T-helper 2 cell treated with Interferon-gamma antibody and Interleukin-4, amounts not matched to agents 5 μg/mL and 100 μg/mL, for 36 hours (primary cell): ENCODE measurements at places on chromosomes 4 and X.
A peak's percentile ranks its signal among the peaks of the same experiment; 100 is the strongest.

DNA sequence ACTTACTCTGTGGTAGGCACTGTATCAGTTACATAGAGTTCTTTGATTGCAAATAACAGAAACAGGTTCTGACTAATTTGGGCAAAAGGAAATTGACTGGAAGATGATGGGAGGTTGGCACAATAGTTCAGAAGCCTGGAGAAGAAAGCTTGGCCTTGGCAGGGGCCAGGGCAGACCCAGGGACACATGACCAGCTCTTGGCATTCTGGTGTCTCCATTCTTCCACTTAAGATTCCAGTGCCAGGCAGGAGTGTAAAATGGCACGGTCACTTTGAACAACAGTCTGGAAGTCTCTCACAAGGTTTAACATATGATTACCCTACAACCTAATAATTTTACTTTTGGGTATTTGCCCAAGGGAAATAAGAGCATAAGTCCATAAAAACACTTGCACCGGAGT lies 175.9 kb downstream of the BCOR start:
- no peak for DNase-seq

DNA sequence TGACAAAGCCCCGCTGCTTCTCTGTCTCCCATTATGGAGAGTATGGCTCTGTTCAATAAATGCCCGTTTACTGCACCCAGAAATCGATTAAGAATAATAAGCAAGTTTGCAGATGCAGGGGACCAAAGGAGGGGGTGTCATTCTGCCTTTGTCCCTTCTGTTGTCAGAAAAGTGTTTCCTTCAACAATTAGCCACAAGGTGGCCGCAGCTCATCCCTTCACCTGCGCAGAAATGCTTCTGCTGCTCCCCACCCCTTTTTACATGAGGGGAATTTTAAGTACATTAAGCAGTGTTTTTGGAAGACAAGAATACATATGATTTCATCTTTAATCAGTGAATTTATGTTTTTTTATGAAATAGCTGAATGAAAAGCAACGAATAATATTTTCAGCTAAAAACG lies 175.6 kb upstream of the ARX start:
- no peak for DNase-seq

DNA sequence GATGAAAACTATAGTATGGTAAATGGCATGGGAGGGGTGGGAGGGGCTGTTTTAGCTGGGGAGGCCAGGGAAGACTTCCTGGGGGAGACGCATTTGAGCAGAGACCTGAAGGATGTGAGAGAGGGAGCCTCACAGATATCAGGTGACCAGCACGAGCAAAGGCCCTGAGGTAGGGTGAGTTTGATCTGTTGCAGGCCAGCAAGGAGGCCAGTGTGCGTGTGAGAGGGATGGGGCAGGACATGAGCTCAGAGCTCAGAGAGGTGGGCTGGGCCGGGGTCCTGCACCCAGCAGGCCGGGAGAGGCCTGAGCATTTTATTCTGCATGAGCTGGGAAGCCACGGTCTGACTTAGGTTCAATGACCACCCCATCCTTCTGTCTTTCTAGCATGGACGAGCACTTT lies 80.0 kb downstream of the PPP2R2C start:
- DNase-seq: no peak

DNA sequence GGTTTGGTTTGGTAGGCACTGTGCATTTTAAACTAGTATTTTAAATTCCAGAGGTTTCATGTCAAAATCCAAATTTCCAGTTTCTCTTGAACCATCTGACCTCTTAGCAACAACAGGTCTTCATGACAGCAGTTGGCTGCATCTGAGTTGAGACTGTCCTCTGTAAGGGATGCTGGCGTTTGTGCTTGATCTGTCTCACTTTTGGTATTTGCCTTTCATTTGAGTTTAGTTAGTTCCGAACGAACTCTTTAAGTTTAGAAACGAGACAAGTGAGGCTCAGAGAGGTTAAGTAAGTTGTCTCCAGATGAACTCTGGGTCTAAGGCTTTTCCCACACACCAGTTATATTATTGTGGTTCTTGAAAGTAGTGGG lies 29.1 kb downstream of the SPARCL1 start:
- no peak for DNase-seq

DNA sequence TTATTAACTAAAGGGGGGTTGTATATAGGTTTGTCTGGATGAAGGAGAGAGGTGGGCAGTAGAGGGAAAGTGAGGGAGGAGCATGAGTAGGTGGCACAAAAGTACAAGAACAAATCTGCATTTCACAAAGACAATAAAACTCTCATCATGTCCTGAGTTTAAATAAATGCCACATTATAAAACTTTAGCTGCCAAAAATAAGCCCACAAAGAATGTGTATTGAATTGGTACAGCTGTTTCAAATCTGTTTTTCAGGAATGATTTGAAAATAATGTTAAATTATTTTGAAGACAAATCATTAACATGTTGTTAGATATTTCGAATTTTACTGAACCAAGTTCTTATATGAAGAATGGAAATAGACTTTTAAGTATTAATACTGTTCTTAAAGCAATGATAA lies 5.8 kb downstream of the CNKSR2 start:
- DNase-seq: no peak

DNA sequence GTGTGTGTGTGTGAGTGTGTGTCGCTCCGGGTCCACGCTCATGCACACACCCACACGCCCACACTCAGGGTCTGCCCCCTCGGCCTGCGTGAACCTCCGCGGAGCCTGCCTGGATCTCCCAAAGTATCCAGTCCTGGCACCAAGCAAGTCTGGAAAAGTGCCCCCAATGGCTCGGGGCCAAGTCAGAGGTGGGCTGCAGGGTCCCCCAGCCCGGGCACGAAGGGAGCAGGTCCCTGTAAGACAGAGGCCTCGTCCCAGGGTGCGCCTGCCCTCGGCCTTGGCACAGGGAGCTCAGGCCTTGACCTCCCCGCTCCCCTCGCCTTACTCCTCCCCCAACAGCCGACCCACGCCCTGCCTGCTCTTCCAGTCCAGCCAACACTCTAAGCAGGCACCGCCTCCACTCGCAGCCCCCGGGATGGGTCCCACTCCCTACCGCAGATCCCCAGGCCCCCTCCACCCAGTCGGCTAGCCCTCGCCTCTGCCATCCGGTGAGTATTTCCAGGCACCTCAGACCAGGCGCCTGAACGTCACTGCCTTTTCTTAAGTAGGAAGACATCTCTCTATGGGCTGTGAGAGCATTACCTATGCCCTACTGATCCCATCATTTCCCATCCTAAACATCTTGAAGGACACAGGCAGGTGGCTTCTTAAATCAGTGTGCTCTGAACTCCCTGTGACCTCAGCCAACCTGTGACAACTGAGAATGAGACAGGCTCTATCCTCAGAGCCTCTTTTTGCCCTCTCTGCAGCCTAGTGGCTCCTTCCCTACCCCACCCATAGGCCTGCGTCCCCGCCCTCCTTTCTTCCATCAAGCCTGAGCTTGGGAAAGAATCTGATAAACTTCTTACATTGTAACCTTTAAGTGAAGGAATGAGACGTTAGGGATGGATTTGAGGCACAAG lies 704 bp downstream of the FAM114A1 start:
- DNase-seq: no peak

DNA sequence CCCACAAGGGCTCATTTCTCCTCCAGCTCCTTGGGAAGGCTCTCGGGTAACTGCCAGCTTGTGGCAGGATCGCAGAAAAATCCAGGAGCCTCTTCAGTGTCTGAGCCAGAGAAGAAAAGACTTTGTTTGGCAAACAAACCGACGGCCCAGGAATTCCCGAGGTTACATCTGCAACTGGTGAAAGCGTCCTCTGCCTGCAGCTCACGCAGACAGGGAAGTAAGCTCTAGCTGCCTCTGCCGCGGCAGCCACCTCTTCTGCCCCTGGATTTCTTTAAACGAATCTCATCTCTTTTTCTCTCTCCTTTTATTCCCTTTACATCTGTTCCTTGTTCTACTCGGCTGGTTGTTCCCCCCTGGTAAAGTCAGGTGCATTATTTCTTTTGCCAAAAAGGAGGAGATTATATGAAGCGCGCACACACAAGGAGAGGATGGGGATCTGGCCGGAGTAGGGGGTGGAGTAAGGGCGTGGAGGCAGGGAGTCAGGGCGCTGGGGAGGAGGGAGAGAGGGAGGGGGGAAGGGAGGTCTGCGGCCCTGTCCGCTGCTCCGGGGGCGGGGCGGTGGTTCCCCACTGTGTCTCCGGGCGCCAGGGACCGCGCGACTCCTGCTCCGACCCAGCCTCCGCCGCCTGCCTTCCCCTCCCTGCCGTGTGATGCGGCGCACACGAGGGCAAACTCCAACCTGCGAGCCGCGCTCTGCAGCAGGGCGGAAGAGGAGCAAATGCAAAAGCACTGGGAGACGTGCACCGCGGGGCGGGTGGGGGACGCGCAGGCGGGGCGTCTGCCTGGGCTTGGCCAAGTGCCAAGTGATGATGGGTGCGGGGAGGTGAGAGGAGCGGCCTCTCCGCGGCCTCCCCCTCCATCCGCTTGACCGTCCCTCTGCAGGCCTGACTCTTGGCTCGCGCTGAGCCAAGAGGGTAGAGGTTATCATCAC lies at the start of gene DCHS2:
DCHS2 (minus strand) TSS at position 459 of the 931 bp plus-strand sequence; CDS start at position 15, 444 bp downstream.
- DNase-seq: no peak

- DNase-seq: no peak
Observed at GRCh38 chrX:43865791-43866190, 16.5 kb downstream of the MAOB start.

DNA sequence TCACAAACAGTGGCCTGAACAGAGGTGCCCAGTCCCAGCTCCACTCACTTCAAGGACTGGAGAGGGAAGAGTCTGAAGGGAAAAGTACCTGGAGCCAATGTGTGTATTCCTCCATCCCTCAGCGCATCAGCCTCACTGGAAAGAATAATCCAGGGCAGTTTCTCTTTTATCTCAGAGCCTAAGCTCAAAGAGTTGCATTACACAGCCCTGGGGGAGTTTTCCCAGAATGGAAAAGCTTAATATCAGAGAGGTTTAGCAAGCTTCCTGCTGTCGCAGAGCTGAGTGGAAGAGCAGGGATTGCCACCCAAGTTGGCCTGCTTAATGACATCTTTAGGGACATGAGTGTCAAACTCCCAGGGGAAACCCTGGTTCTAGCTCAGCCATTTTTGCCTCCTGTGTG lies 80.4 kb upstream of the MSX1 start:
- DNase-seq: no peak

- DNase-seq: no peak
Observed at GRCh38 chr4:54318904-54319303, 89.8 kb downstream of the PDGFRA start.

GRCh38 chrX:77938083-77938680 lies 27.7 kb downstream of the ATP7A start:
- no peak for DNase-seq

DNA sequence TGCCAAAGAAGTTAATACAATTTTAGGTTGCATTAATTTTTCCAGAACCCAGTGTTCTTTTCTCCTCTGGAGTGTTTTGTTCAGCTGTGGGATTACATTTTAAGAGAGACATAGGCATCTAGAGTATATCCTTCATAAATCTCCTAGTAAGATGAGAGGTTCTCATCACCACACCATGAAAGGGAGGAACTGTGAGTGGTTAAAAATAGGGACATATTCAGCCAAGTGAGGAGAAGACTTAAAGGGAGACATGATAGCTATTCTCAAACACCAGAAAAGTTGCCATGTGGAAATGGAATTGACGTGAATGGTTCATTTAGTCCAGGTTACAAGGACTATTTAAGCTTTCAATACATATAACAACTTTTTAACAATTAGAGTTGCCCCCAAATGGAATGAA lies 6.5 kb upstream of the MRPL1 start:
- no peak for DNase-seq

DNA sequence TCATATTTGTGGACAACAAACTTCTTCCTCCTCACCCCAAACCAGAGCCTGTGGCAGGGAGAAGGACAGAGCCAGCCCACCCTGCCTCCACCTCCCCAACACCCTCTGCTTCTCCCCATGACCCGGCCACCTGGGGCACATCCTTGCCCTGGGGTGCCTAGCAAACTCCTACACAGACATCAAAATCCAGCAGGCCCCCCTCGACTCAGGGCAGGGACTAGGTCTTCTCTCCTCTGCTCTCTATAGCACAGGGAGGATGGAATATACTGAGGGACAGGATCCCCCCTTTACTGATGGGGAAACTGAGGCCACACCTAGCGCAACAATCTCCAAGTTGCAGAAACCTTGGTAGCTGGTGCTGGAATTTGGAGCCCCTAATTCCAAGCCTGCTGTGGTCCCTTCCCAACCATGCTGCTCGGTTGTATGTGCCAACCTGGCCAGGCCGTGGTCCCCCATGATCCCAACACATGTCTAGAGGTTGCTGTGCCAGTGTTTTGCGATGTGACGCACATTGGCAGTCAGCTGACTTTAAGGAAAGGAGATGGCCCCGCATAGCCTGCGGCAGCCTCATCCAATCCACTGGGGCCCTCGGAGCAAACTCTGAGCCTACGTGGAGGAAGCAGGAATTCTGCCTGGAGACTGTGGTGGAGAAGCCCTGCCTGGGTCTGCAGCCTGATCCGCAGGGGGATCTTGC lies 53.9 kb upstream of the ADRA2C start:
- DNase-seq: no peak

DNA sequence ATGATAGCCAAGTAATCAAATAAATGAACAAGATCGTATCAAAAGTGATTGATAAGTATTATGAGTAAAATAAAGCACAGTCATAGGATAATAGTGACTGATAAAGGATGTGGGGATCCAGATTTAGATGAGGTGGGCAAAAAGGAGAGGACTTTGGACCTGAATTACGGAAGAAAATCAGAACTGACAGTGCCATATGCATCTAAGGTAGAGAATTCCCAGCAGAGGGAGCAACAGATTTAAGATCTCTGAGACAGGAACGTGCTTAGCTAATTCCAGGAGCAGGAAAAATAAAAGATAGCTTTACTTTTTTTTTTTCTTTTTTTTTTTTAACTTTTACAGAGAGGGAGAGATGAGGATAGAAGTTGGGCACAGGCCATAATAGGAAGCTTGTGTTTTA lies 189.9 kb downstream of the NWD2 start:
- DNase-seq: no peak

DNA sequence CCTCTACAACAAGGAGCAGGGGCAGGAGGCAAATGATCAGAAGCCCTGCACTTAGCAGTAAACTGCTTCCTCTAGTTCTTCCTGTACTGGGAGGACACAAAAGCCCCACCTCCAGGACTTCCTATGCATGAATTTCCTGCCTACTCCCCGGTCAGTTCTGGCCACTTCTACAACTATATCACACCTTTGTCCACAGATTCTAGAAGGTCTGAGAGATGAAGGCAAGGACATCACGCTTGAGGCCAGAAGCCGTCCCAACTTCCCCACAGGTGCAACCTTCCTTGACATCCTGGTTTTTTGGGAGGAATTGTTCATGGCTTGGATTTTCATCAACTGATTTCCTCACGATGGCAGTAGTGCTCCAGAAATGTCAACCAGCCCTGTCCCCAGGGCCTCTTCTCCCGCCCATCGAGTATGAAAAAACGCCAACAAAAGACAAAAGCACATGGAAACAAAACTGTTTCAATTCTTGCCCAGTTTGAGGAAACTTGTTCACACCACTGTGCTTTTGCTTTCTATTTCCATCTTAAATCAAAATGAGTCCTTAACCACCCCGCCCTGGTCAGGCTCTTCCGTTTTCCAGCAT lies 206.5 kb upstream of the STK26 start:
- peak; percentile 38 for DNase-seq

DNA sequence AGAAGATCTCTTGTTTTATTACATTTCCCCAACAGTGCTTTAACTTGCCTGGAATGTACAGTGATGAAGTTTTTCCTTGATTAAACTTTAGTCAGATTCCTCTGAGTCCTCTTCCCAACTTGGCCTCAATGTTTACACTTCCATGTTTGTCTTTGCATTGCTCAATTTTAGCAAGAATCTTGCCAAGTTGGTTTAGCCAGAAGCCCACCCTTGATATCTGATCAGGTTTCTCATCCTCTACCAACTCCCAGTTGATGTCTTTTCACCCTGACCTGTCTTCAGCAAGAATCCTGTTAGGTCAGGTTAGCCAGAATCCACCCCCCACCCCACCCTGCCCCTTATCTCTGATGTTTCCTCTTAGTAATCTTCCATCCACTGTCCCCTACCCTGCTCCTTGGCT lies 120.9 kb downstream of the MBNL3 start:
- DNase-seq: no peak

- no peak for DNase-seq
Observed at GRCh38 chr4:99991741-99992140, 41.7 kb upstream of the H2AZ1 start.
